NCI-H1436 treated with DMSO at 0.1 percent for 48 hours (cell line): ENCODE measurements at places on chromosomes 5 and 9.

DNA sequence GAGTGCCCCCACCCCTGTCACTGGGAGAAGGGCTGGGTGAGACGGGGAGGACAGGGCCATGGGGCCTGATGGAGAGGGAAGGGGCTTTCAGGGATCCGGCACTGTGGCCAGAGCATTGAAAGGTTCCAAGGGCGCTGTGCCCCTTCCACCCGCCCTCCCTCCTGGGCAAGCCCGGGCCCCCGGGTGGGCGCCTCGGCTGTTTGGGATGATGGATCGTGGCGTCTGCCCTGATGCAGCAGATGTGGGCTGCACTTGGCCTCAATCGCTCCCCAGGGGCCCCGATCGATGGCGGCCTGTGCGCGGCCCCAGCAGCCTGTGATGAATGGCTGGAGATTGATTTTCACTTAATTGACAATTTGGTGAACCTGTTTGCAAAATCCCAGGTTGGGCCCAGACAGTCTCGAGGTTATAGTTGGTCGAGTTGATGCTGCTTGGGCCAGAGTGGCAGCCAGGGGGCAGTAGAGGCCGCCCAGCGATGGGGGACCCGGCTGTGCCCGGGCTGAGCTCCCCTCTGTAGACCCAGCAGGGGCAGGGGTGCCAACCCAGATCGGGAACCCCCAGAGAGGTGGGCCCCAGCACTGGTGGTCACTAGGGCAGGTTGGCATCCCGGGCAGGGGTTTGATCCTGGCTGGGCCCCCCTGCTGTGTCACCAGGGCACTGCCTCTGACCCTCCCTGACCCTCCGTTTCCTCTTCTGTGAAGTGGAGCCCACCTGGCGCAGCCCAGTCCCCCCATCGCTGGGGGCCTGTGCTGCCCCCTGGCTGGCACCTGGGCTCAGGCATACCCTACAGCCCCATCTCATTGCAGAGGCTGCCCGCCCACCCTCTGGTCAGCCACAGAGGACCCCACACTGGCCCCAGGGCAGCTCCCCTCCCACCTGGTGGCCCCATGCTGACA is 34.7 kb downstream of the LHX3 start:
- DNase-seq, result no peak

DNA sequence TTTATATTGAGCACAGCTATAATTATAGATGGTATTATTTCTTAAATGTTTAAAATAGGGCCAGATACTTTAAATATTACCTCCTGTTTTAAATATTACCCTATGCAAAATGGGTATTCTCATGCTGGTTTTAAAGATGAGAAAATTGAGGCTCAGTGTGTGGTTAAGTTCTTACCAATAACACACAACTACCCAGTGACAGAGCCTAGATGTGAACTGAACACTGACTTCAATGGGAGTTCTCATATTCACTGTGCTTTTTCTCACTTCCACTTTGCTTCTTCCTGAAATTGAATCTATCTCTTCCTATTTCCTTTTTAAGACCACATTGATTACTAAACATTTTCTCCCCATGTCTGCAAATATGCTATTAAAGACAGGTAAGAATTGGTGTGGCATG is 135.8 kb upstream of the TUSC1 start:
- DNase-seq, result no peak

DNA sequence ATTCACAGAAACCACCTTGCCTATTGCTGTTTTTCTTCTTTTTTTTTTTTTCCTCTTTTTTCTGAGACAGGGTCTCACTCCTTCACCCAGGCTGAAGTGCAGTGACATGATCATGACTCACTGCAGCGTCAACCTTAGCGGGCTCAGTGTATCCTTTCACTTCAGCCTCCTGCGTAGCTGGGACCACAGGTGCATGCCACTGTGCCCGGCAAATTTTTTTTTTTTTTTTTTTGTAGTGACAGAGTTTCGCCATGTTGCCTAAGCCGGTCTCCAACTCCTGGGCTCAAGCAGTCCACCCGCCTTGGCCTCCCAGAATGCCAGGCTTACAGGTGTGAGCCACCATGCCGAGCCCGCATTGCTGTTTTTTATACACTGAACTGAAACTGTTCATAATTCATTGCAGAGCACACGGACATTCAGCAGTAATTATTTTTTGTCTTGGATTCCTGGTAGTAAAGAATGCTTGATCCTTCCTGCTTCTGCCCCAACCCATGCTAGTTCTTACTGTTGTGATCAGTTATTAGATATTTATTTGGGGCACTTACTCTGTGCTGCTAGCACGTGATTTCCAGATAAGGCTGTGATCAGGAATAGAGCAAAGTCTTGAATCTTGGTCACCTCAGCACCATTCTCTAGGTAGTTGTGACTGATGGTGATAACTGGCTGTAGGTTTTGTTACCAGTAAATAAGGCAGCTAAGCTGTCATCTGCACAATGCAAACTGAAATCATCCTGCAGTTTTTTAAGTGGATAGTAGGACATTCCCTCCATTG is 14.0 kb downstream of the MAP3K1 start:
- no peak for DNase-seq

DNA sequence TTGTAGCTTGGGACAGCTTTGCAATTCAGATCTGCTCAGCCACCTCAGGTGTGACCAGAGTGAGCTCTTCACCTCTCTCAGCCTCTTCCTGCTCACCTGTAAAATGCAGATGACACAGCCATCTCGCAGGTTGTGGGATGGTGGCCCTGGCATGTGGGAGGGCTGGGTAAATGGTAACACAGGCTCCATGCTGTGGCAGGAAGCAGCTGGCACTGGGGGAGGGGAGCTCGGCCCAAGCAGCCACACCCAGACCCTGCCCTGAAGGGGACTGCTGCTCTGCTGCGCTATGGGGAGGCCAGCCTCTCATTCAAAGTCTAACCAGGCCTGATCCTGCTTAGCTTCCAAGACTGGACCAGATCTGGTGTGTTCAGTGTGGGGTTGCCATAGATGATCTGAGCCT is 24.1 kb downstream of the PHF2 start:
- DNase-seq, result no peak
